SJSA1 (cell line): ENCODE measurements at places on chromosomes 6 and 20.

- peak; percentile 15 for DNase-seq
- no peaks in the 10 kb centered on the region for H3K36me3 ChIP-seq
- no peak overlapping the region for H3K27ac ChIP-seq
Observed at GRCh38 chr6:20661721-20662120, 127.5 kb downstream of the CDKAL1 start.

DNA sequence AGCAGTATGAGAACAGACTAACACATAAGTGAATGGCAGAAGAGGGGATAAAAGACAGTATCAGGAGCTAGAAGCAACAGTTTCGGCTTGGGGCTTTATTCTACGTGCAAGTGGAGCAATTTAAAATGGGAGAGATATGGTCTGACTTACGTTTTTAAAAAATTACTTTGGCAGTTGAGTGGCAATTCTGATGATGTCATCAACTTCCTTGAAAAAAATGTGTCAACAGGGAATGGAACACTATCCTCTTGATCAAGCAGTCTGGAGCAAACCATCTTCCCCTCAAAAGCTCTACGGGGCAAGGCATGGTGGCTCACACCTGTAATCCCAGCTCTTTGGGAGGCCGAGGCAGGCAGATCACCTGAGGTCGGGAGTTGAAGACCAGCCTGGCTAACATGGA, 24.1 kb downstream of the PTPRT start:
- H3K27ac ChIP-seq = no peak overlapping the region
- H3K36me3 ChIP-seq = no peaks in the 10 kb centered on the region
- no peaks in the 10 kb centered on the region for H3K4me1 ChIP-seq
- H3K27me3 ChIP-seq = peaks cover 5% of the 10 kb centered on the region; the same call in 1 of the 2 replicates

DNA sequence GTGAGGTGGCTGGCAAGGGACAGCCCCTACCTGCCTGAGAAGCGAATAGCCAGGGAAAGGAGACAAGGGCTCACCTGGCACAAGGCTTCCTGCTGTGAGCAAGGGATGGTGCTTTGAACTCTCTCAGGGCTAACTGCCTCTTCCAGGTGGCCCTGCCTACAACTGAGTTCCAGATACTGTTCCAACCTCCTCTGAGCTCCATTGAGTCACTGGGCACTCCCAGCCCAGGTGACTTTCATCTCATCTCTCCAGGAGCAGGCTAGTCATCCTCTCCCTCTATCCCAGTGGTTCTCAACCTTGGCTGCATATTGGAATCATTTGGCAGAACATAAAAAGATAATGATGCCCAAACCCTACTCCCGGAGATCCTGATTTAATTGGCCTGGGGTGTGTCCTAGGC, 374.0 kb upstream of the ZFP64 start:
- peaks cover 5% of the 10 kb centered on the region for H3K4me1 ChIP-seq
- no peaks in the 10 kb centered on the region for H3K27me3 ChIP-seq
- DNase-seq = no peak
- H3K27ac ChIP-seq = no peak overlapping the region

DNA sequence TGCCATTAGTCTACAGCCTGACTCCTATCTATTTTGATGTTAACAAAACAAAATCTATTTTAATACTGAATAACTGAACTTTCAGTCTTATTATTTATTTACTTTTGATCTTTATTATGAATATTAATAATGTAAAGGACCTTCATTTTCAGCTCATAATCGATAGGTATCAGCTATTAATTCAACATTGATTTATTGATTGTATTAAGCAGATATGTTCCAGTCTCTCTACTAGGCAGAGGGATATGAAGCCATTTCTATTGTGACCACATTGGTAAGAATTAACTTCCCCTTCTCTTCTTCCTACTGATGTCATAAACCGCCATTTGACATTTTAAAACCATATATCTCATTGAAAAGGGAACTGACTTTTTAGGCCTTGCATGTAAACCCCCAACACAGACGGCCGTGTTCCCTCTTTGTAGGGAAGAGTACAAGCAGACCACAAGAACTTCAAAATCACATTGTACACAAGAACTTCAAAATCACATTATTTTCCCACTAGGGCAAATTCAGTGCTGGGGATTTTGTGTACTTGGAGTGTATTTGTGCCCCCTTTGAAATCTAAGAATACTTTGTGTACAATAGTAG, 69.5 kb upstream of the FABP7 start:
- H3K4me1 ChIP-seq = 0 out of 2 replicates have a peak, but pooled peaks cover 4% of the 10 kb centered on the region
- no peak overlapping the region for H3K4me3 ChIP-seq
- no peaks in the 10 kb centered on the region for H3K27me3 ChIP-seq
- DNase-seq = no peak

DNA sequence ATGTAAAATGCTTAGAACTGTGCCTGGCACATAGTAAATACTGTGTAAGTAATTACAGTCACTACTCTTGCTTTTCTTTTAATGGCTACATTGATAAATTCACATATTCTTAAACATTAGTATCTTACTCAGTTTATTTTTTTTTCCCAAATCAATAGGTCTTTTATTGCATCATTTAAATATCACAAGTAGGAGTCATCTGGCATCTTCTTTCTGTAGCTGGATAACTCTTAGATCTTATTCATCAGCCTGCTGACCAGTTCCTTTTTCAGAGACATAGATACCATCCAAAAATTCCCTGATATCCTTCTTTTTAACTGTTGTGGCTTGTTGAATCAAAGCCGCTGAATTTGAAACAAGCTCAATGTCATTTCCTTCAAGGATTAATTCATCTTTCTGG, 20.0 kb upstream of the PHF3 start:
- H3K27me3 ChIP-seq = no peaks in the 10 kb centered on the region
- H3K4me1 ChIP-seq = no peaks in the 10 kb centered on the region
- H3K36me3 ChIP-seq = no peaks in the 10 kb centered on the region
- H3K4me3 ChIP-seq = no peak overlapping the region
